Fibroblast of lung (primary cell): ENCODE measurements at places on chromosomes 4 and X. TPM values are rescaled to one million over a fixed set of nuclear protein-coding genes. Genes with fewer than 3 reads are reported as not detected.
A peak's percentile ranks its signal among the peaks of the same experiment; 100 is the strongest.

GRCh38 chr4:140976768-140977167 lies 156.5 kb downstream of the RNF150 start:
- no peak for DNase-seq

DNA sequence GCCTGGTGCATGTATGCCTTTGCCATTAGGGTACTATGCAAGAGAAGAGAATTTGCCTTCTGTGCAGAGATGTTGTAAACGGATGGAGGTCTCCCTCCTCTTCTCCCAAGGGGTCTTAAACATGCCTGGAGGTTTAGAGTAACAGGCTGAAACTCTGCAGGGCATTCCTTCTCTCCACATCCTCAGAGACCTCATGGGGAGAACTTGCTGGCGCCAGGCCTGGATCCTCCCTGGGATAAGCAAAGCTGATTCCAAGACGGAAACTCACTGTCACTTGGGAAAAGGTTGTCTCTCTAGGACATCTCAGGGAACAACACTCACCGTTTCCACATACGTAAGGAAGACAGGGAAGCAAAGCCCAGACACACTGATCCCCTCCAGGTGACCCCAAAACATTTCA lies 76.9 kb upstream of the GPM6B start:
- no peak for DNase-seq

GRCh38 chr4:181863856-181864255 lies 379.3 kb upstream of the TENM3 start:
- no peak for DNase-seq

DNA sequence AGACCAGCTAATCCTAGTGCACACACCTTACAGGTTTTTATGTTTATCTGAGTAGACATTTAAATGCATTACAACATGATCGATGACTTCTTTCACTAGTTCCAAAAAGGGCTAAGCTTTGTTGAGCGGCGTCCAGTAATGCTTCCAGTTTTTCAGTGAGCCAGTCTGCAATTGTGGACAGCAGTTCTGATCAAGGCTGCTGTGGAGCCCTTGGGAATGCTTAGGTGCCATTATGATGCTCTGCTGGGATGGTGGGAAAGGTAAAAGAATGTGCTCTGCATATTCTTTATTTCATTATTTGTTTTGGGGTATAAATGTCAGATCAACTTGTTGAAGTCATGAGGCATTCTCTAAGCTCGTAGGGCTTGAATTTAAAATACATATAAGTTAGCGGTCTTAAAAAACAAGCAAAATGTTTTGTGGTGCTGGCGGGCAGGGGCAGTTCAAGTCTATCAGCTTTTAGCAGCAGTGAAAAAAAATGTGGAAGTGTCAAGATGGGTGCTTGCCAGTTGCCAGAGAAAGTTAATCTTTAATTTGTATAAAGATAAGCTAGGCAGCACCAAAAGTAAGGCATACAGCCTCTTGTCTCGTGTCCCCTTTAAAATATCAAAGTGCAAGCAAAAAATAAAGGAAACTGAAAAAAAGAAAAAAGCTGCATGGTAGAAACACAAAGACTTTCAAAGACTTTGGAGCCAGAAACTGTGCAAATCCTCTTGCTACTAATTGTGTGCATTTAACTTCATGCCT lies 5.8 kb downstream of the MID1IP1 start:
- DNase-seq = no peak

- DNase-seq = peak; percentile 46
Measured at GRCh38 chr4:120132935-120133334, 66.3 kb upstream of the MAD2L1 start.

- DNase-seq = no peak
Measured at GRCh38 chr4:77395481-77395880, 210.1 kb upstream of the CXCL13 start.

DNA sequence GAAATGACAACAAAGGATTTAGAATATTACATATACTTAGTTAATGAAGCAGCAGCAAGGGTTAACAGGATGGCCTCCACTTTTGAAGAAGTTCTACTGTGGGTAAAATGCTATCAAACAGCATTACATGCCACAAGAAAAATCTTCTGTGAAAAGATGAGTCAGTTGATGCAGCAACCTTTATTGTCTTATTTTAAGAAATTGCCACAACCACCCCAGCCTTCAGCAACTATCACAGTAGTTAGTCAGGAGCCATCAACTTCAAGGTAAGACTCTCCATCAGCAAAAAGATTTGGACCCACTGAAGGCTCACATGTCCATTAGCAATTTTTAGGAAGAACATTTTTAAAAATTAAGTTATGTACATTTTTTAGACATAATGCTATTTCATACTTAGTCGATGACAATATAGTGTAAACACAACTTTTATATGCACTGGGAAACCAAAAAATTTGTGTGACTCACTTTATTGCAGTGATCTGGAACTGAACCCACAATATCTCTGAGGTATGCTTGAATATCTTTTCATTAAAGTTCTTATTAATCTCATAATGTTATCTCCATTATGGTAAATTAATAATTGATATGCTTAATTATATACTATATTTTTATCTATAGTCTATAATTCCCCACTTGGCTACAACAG lies 81.2 kb downstream of the SPCS3 start:
- peak; percentile 88 for DNase-seq

DNA sequence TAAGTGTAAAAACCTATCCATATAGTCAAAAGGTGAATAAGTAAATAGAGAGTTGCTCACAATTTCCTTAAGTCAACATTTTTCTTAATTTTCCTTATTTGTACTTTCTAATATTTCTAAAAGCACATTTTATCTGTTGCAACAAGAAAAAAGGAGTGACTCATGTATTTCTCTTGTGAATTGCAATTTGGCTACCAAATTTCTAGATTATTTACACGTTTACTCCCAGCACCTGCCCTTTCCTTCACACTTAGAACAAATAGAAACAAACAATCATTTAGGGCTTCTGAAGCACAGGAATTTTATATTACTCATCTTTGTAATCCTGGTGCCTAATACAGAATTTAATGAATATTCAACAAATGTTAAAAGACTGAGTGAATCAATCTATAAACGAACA lies 22.2 kb downstream of the BTC start:
- no peak for DNase-seq

GRCh38 chr4:77703666-77704065 lies 98.0 kb downstream of the CXCL13 start:
- DNase-seq = no peak

DNA sequence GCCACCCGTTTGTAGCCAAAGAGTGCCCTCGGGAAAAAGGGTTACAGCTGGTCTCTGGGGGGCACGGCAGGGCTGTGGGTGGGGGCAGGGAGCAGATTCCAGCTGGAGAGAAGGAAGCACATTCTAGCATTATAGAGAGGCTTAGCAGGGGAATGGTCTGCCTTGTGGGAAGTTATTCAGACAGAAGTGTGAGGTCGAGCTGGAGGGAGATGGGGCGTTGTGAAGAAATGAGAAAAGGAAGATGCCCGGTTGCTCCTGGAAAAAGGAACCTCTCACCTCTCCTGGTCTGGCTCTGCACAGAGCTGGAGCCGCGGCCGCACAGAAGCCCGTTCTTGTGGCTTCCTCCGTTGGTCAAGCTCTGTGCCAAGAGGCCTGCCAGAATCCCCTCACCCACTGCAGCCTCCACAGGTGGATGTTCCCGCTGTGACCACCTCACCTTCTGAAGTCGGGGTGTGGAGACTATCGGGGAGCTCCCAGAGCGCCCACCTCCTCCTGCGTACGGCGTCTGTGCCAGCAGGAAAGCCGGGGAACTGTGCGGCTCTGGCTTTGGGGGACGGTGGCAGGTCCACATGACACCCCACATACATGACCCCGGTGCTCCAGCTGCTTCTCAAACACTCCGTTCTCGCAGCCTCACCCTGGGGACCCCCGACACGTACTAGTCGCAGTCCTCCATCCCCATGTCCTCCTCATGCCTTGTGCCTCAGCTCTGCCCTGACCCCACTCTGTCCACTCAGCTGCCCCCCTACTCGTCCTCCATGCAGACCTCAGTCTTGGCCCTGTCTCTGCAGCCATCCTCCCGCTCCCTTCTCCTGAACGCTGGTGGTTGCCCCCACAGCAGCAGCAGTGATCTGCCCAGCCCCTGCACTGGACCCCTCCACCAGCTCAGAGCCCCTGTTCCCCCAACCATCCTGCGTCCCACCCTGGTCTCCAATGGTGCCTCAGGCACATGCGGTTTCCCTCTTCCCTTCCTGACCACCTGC lies 52.2 kb upstream of the HGFAC start:
- DNase-seq = no peak

The NUDT9 gene
- total RNA-seq = 16.4 and 18.8 TPM in 2 replicates

The HSFX1 gene
- 0.51 and 0.66 TPM in 2 replicates for total RNA-seq

The CFP gene
- total RNA-seq = under 0.01 and 0.17 TPM in 2 replicates

The SCML2 gene
- total RNA-seq = 1.5 and 1.8 TPM in 2 replicates
